ENCODE measurements at places on chromosomes 4 and X.

GRCh38 chr4:38980903-38981676 is 51.1 kb downstream of the TMEM156 start:
- DNase-seq: peak; percentile 84

GRCh38 chr4:148305751-148306150 is 136.5 kb downstream of the NR3C2 start:
- no peak for DNase-seq

GRCh38 chrX:78712336-78712735 is 35.2 kb upstream of the LPAR4 start:
- DNase-seq: no peak

DNA sequence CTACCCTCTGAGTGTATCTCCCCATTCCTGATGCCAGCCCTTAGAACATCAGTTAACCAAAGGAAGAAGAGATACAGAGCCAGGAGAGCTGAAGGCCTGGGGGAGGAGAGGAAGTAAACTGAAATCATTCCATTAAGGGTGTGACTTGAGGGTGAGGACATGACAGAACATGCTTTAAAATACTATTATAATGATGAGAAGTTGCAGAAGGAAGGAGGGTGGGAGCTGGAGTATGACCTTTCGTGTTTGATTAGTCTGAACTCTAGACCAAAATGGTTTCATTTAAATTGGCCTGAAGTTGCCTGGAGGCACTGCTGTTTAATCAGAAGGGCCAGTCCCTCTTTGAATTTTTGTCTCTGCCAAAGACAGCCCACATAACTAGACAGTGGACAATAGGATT is 11.4 kb downstream of the INTS6L start:
- DNase-seq: no peak

DNA sequence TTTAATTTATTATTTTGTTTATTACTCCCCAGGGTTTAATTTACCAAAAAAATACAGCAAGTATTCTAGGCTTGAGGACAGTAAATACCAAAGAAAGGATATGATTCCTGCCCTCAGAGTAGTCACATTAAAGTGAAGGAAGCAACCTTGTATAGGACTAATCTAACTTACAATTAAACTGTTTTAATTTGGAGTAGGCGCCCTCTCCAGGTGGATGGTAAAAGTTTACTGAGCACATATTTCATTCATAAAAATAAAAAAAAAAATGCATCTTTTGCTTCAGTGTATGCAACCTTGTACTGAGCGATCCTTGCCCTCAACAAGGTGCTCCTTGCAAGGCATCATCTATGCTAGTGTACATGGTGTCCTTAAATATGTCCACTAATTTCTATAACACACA is 72.0 kb upstream of the MAGEB16 start:
- DNase-seq: peak; percentile 23

- DNase-seq: peak; percentile 89
Observed at GRCh38 chrX:130268449-130269170, at the start of gene ZNF280C. Gene ZNF280C (minus strand): TSS chrX:130268899. CDS start chrX:130260449, 8,450 bp downstream.

DNA sequence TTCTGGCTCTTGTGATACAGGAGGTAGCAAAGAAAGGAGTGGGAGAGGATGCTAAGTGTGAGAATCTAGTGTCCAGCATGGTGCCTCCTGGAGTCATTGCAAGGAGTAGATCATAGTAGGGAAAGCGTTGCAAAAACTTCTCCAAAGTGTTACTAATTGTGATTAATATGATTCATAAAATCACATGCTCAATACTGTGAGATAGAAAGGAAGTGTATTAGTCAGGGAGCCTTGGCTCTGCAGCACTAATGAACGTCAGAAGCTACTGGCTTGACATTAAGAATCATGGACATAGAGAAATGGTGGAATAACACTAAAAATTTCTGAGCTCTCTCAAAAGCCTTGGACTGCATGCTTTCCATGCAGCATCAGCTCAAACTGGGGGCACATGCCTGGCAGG is 299.1 kb downstream of the EVC2 start:
- DNase-seq: peak; percentile 2

DNA sequence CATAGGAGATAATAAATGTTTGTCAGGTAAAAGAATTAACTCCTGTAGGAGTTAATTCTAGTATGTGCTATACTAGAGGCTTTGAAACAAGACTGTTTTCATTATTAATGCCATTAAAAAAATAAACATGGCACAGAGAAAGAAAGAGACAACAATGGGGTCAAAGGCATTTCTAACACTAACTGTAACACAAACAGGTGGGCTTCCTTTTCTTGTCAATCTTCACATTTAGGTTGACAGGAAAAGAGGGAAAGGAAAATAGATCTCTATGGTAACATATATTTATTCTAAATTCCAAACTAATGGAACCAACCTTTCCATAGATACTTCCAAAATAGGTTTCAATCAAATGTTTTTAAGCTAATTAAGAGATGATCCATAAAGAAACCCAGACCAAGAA is 9.8 kb downstream of the ANKRD17 start:
- DNase-seq: no peak

DNA sequence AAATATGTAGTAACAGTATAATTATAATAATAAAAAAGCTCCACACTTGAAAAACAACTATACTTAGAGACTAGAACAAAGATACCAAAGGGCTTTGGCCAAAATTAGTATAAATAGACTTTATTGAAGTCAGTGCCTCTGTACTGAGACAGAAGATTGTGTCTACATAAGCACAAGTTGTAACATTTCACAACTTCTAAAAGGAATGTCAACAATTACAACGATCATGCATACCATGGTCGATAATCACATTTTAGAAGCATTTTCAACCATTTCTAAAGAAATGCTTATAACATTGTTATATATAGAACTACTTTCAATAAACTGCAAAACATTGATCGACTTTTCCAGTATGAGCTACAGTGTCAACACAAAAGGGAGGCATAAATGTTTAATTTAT is 57.0 kb downstream of the DHX15 start:
- no peak for DNase-seq

GRCh38 chr4:88341227-88342192 is 37.1 kb upstream of the HERC6 start:
- peak; percentile 56 for DNase-seq

DNA sequence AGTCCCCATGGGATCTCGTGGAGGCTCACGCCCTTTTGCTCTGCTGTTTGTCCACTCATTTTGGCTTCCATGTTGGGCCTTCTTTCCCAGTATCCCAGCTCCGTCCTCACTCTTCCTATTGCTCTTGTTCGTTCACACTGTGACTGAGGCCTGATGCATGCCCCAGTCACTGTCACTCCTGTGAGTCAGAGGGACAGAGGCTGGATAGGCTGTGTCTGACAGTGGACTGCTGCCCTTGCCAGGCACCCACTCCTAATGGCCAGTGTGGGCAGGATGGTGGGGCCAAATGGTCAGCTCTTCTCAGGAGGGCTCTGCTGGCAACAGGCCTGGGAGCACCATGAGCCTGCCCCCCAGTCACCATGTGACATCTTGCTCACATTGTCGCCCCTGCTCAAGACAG is 40.0 kb downstream of the HADH start:
- DNase-seq: no peak

DNA sequence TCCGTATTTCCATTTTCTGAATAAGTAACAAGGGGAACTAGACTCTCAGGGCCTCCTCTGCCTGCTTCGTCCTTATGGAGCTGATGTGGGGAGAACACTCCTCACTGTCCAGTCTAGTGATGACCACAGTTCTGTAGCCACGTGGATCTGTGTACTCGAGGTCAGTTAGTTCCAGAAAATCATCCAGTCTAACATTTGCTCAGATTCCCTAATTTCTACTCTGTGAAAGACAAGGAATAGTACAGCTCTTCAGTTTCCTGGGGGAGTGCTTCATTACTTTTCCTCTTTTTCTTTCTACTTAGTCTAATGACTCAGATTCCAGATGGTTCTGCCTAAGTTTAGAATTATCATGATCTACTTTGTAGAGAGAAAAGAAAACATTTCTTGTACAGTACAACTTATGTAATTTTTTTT is 82.6 kb downstream of the SORBS2 start:
- DNase-seq: peak; percentile 29

DNA sequence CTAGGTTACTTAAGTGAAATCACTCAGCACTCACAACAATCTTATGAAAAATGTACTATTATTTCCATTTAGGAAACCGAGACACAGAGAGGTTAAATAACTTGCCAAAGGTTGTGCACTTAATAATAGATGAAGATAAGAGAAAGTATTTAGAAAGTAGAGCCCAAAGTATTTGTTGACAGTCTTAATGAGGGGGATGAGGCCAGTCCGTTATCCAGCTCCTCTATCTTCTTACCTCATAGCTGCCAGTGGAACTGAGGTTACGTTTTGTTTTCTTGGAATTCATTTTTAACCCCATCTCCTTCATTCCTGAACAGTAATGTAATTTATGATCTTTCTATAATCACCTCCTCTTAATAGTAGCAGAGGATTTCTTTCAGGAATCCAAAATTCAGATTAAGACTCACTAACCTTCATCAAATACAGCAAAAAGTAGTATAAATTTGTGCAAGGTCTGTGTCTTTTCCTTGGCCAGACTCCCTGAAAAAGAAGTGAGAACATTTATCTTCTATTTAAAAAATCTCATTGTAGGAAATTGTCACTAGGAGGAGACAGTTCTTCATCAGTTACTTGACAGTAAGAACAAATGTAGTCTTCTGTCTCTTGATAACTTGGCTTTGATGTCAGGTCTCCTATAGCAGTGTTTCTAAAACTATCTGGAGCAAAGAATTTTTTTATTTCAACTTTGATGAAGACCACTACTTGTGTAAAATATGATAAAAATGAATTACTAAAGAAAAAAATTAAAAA is 35.5 kb downstream of the F8 start:
- no peak for DNase-seq

GRCh38 chr4:93384887-93385286 is 443.7 kb upstream of the ATOH1 start:
- no peak for DNase-seq

GRCh38 chr4:169042608-169043007 is 32.6 kb upstream of the CBR4 start:
- no peak for DNase-seq

GRCh38 chr4:38837849-38838248 is 18.8 kb downstream of the TLR6 start:
- peak; percentile 39 for DNase-seq

- peak; percentile 93 for DNase-seq
Observed at GRCh38 chr4:73735231-73735630, 5.1 kb upstream of the CXCL8 start.

DNA sequence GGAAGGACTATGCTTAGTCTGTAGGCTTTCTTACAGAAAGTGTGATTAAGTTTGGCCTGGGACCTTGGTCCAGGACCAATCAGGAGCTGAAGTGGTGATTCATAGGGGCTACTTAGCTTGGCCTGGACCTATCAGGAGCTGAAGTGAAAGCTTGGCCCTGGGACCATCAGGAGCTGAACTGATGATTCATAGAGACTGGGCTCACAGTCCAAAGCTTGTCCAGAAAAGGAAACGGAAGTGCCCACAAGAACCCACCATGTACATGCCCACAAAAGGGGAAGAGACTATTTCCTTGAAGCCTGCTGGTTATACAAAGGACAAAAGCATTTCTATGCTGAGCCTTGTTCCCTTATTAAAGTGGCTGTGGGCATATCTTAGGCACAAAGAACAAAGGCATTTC is 12.6 kb downstream of the TENT5D start:
- DNase-seq: no peak

GRCh38 chr4:112735474-112735951 is 98.6 kb downstream of the LARP7 start:
- no peak for DNase-seq

DNA sequence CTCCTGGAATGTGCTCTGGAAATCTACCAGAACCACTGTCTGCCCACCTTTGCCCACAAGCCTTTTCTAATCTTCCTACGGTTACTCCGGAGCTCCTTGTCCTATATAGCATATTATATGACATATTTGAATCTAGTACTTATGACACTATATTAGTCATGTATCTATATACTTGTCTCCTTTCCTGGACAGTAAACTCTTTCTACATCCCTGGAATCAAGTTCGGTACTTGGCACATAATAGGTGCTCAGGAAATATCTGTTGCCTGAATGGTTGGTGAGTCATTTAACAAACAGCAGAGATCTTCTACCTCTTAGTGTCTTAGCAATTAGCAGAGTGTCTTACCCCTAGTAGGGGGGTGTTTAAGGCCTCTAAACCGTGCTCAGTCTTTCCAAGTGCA is 123.6 kb downstream of the RELL1 start:
- no peak for DNase-seq

DNA sequence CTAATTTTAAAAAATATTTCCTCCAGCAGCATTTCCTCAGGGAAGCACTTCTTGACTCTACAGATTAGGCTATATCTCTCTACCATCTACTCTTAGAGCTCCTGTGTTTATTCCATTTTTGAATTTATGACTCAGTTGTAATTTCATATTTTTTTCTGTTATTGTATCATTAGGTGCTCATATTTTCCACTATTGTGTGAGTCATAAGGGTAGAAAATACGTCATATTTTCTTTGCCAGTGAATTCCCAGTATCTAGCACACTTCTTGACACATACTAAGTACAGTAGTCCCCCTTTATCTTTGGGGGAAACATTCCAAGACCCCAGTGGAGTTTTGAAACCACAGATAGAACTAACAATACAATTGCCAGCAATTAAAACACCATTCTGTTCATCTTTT is 431.2 kb downstream of the GASK1B start:
- no peak for DNase-seq

- no peak for DNase-seq
Observed at GRCh38 chr4:6092131-6092530, 73.9 kb upstream of the C4orf50 start.

DNA sequence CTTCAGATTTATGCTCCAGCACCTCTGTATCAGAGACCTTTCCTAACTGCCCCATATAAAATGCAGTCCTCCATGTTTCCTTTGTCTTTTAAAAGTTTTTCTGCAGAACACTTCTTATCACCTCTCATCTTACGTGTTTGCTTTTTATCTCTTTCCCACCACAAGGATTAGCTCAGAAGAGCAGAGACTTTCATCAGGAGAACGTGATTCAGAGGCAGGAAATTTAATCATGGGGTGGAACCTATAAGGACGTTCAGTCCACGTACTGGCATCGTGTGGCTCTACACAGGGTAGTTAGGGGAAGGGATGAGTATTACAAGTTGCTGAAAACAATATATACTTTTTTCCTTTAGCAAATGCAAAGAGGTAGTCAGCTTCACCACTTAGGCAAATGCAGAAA is 98.7 kb downstream of the SORBS2 start:
- no peak for DNase-seq

- no peak for DNase-seq
Observed at GRCh38 chr4:87445964-87446363, 23.6 kb downstream of the NUDT9 start.

DNA sequence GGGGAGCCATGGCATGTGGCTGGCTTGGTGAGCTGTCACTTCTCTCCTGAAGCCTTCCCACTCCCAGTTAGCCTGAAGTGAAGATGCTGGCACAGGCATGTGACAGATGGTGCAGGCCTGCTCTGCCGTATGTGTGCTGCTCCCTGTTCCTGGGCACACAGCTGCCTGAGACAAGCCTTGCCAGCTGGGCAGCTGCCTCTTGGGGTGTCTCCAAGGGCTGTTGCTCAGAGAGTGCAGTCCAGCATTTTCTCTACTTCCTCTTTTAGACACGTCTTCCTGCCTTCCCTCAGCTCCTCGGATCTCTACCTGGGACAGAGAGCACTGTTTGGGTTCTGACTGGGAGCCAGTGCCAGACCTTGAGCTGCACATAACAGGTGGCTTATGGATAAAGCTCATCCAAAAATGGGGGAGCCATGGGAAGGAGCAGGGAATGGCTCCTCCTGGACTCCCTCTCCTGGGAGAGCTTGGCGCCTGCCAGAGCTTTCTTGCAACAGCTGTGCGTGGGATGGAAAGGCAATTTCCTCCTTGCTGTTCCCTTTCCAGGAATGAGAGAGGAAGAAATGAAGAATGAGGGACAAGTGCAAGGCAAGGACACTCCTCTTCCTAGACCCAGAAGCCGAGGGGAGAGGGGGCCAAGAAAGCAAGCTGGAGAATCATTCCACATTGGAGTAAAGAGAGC is 132.9 kb downstream of the MSL3 start:
- DNase-seq: peak; percentile 6
